Activated CD4-positive, alpha-beta memory T cell treated with anti-CD3 and anti-CD28 coated beads for 36 hours (primary cell): ENCODE measurements at places on chromosomes 2 and 18.

- no peak for DNase-seq
These were observed 32.4 kb downstream of the TMEM177 start for GRCh38 chr2:119711352-119711751.

DNA sequence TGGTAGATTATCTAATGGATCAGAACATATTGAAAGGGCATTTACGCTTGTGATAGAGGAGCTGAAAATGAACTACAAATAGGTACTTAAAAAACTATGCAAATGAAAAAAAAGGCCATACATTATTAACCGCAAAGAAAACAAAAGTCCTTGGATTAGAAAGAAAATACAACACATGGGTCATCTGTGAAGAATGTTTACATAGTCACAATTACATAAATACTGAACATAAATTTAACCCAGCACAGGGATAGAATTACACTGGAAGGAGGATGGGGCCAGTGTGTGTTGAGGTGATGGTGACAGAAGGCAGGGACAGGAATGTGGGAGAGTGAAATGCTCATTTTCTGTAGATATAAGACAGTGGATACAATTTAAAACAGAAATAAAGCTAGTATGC, 6.6 kb downstream of the NTSR2 start:
- no peak for DNase-seq

GRCh38 chr2:150919901-150920300, 341.8 kb downstream of the RBM43 start:
- no peak for DNase-seq

- peak; percentile 78 for DNase-seq
These were observed 5.2 kb downstream of the TTC39C start for GRCh38 chr18:24019641-24020331.

GRCh38 chr2:31082002-31082401, 56.2 kb downstream of the GALNT14 start:
- DNase-seq = no peak

DNA sequence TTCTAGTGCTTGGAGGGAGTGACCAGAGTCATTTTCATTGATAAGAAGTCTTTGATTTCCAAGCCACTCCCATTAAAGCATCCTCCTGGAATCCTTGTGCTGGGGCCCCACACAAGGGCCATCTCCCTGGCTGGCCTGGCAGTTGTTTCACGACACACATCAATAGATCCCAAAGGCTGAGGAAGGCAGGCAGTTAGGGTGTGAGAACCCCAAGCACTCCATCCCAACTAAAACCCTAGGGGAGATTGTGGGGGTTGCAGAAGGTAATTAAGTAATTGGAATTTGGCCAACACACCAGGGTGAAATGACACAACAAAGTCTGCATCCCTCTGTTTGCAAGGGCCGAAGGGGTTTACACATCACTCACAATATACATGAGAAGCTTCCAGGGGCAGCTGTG, 578.1 kb upstream of the SYT4 start:
- no peak for DNase-seq

DNA sequence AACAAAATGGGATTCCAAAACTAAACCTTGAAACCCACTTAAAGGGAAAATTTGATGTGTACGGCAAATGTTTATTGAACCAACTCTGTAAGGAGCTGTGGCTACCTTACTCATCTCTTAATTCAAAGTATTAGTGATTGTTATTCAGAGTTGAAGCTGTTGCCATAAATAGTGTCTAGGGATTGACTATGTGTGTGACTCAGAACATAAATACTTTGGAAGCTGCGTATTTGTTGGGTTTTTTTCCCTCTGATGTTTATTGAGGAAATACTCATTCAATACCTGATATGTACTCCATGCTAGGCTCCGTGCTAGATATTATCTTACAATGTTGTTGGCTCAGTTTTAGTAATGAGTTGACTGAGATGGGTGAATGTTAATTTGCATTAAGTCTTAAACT, 90.4 kb downstream of the PTRHD1 start:
- DNase-seq = no peak

GRCh38 chr2:124001696-124002430, 23.2 kb upstream of the CNTNAP5 start:
- DNase-seq = no peak

GRCh38 chr2:207290833-207291624, 125.3 kb upstream of the KLF7 start:
- peak; percentile 43 for DNase-seq

GRCh38 chr2:38712413-38712812, 38.7 kb downstream of the SRSF7 start:
- DNase-seq = no peak

GRCh38 chr2:82790206-82791021, 1668.7 kb downstream of the SUCLG1 start:
- no peak for DNase-seq

- no peak for DNase-seq
These were observed 214.4 kb downstream of the FHOD3 start for GRCh38 chr18:36511791-36512352.

DNA sequence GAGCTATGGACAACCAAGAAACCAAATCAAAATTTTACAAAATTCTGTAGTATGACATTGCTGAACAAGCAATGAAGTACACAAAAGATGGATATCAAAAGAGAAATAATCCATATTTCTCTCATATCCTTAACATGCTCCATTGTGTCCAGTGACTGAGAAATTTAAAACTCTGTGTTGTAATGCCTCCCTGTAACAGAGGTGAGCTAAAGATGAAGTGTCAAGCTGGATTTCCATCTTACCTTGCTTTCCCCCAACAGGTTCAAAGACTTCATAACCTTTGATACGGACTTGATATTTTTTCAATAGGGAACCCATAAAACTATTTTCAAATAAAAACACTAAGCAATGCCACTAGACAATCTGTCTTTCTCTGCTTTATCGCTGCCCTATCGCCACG, 95.7 kb upstream of the SERTAD2 start:
- no peak for DNase-seq

GRCh38 chr2:28231110-28231631, 161.5 kb upstream of the FOSL2 start:
- no peak for DNase-seq

GRCh38 chr2:220175967-220176366, 548.5 kb downstream of the SLC4A3 start:
- no peak for DNase-seq

- DNase-seq = no peak
These were observed 88.0 kb downstream of the ACTR3 start for GRCh38 chr2:113977660-113978523.

DNA sequence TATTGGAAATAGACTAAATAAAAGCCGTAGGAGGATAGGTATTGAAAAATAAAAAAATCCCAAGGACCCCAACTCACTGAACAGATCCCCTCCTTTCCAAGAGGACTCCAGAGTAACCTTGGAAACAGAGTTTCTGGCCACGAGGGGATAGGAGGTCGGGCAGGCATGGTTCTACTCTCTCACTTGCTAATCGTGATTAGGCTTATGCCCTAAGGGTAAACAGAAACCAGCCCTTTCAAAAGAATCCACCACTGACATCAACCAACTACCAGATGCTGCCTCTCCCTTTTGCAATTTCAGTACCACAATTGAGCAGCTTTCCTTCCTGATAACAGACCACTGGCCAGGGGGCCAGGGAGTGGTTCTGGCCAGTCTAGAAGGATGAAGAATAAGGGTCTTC, 477.8 kb downstream of the EIPR1 start:
- DNase-seq = no peak

- no peak for DNase-seq
These were observed 360.6 kb upstream of the TNP1 start for GRCh38 chr2:217220228-217221013.

DNA sequence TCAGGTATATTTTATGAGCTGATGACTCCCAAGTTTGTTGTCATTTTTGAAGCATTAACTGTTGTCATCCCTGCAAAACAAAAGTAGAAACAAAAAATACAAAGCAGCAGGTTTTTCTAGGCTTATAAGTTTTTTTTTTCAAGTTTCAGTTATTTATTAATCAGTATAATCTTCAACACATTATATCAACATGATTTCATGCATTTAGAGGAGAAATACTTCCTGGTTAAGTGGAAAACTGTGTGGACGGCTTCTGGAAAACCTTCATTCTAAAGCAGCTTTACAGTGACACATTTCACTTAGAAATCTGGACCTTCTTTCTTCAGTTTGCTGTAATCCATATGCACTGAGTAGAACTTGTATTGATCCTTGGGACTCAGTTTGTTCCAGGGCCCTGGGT, 34.6 kb upstream of the CD28 start:
- no peak for DNase-seq

- DNase-seq = peak; percentile 16
These were observed 189.1 kb upstream of the ERBB4 start for GRCh38 chr2:212727751-212728150.

DNA sequence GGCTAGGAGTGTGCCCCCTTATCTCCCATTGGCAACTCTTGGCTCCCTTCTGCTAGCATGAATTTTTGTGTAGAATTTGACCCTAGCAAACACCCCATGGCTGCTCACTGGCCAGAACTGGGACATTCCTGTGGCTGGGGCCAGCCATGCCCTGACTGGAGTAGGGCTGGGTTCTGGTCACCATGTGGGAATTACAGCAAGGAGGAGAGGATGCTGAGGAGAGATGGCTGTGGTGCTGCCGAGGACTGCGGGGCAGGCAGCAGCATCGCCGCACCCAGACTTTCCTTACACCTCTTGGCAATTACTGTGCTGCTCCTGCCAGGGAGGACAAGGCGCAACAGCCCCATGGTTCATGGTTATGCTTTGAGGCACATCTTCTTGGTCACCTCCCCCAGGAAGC, 12.7 kb downstream of the KCNF1 start:
- no peak for DNase-seq

DNA sequence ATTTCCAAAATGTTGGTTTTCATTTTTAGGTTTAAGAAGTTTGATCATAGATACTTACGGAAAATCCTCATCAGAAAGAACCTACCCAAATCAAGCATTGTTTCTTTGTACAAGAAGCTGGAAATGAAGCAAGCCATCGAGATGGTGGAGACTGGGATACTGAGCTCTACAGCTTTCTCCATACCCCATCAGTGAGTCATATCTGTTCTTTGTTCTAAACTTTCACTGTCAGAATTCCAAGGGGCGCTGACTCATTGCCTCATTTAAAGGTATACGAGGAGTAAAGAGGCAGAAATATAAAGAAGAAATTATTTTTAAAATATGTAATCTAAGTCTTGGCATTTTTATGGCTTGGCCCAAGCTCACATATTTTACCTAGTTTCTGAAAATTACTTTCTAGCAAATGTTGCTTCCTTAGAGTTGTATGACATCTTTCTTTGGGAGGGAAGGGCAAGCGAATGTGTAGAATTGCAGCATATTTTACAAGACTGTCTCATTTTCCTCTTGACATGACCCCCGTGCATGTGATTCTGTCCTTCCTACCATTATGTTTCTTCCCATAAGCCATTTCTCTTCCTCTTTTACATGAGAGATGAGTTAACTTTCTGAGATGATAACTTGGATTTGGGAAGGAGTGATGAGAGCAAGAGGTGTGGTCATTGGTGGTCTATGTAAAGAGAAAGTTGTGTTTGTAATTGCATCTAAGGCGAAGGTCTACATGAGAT, 41.2 kb downstream of the SLC9A4 start:
- no peak for DNase-seq

- DNase-seq = no peak
These were observed 362.3 kb upstream of the KCNJ3 start for GRCh38 chr2:154336201-154336600.

DNA sequence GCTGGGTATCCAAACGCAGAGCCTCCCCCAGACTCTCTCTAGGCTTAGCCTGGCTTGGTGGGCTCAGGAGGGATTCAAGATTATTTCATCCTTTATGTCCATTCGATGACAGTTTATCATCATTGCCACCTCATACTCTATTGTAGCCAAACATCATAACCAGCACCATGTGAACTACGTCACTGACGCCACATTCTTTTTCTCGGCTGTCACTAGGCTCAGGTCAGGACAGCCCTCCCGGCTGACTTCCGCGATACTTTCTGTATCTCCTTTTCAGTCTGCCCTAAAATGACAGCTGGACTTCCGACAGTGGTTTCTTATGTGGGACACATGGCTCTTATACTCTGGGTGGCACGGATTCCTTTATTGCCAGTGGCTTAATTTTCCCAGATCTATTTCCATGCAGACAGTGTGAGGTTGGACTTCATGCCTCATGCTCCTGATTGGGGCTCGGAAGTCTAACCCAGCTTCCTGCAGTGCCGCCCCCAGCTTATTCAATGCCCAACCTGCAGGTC, 39.8 kb upstream of the SMIM21 start:
- DNase-seq = no peak

DNA sequence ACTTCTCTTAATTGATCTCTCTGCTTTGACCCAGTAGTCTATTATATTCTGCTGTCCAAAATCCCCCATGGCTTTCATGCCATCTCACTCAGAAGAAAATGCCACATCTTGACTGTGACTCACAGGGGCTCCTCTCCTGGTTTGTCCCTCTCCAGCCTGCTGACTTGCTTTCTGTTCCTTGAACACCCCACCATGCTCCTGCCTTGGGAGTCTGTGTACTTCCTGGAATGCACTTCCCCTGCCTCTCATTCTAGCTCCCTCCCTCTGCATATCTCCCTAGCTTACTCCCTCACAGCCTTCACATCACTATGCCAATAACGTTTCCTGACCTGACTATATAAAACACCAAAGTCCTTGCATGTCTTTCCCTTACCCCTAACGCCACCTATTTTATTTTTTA, 167.2 kb downstream of the TRIB2 start:
- DNase-seq = no peak

DNA sequence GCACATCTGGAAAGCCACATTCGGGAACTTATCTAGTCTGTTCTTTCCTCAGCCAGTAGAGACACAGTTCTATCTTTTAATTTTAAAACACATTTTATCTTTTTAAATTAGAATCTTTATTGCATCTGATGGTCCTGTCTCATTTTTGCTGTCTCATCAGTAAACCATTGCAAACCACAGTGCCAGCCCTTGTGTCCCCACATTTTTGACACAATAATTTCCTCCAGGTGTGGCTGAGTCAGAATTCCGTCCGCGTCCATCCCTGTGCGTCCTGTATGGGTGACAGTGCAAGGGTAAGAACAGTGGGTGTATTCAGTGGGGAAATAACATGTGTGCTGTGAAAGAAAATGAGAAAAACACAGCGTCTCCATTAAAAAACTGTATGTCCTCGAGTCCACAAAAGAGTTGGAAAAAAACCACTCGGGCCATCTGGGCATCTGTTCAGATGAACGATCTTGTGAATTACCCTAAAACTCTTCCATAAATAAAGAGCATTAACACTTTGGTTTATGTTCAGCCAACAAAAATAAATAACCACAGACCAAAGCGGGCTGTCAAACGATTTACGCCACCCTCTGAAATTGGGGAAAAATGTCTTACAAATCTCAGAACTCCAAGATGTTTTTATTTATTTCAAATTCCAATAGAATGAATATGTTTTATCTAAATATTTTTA, 137.3 kb downstream of the ZNF516 start:
- no peak for DNase-seq
